Tongue (tissue), 3 donors: ENCODE measurements at places on chromosomes 7 and 10. TPM values are rescaled to one million over a fixed set of nuclear protein-coding genes. Genes with fewer than 3 reads are reported as not detected.
A peak's percentile ranks its signal among the peaks of the same experiment; 100 is the strongest.

The WNT8B gene
- not detected for total RNA-seq

The LAMTOR4 gene
- 57.7 TPM for total RNA-seq

The MUC3A gene
- total RNA-seq: not detected

- DNase-seq: peak; percentile 98
These were observed at the start of gene CHST12 for GRCh38 chr7:2403014-2403717. TSS of gene CHST12 (plus strand) at chr7:2403611. CDS start at chr7:2432640, 29,029 bp downstream.

GRCh38 chr7:101567230-101567629 is 61.9 kb downstream of the MYL10 start:
- no peak for DNase-seq

The HTR5A gene
- total RNA-seq: not detected

- DNase-seq: no peak
These were observed 5.8 kb downstream of the ANXA7 start for GRCh38 chr10:73408061-73408460.

The HELLS gene
- 39.9 TPM for total RNA-seq

DNA sequence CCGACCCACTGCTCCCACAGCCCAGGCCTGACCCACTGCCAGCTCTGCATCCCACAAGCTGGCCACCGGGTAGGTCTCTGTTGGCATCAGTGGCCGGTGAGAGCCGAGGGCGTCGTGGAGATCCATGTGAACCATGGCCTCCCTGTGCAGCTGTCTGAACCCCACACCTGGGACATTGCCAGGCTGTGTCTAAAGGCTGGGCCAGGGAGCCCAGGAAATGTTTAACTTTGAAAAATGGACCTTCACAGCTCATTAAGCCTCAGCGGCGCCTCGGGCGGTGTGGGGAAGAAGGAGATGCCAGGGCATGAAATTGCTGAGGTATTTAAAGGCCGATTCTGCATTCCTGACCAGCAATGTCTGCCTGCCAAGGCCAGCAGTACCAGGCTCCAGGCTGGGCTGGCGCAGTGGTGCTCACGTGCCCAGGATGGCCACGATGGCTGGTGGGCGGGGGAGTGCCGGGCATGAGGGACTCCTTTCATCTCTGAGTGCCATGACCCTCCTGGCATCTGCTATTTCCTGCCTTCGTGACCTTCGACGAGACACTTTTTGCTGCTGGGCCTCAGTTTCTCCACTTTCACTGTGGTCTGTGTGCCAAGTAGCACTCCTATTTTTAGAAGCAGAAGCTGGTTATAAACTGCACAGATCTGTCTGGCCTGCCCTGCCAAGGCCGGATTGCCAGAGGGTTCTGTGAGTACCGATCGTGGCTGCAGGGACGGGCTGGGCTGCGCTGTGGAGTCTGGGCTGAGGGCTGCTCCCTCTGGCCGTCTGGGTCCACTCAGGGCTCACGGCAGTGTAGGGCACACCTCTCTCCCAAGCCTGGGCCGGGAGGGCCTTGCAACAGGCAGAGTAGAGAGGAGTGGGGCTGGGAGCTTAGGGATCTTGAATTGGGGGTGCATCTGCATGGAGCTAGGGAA is 21.8 kb downstream of the ELFN1 start:
- peak; percentile 63 for DNase-seq

DNA sequence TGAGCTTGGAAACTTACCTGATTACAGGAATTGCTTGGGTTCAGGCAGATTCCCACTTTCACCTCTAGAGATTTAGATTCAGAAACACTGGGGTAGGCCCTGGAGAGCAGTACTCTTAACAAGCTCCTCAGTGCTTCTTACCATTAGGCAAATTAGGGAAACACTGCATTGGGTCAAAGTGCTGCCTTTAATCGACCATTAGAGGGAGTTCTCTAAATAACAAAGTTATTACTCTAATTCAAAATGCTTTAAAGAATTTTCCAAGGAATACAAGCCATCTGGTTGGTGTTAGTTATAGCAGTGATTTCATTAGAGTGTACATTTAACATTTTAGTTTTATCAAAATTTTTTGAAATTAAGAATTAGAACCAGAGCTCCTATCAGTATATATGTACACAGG is 324.5 kb downstream of the GFRA1 start:
- DNase-seq: peak; percentile 40

The THSD7A gene
- 10.6 TPM for total RNA-seq

The FAM24B gene
- 7.5 TPM for total RNA-seq

DNA sequence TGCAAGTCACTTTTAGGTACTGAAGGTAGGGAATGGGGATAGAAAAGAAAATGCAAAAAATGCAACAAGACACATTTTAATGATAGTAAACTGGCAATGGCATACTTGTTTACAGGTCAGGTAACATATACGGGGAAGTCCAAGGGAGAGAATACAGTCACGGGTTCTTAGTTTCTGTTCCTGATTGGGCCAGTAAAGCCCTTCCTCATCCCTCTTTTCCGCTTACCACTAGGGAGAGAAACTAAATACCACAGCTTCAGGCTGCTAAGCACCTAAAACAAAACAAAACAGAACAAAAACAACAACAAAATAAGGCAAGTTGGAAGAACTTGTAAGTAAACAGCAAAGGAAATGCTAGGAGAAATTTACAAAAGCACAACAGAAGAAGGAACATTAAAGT is 65.2 kb upstream of the OGDHL start:
- no peak for DNase-seq

The PTF1A gene
- not detected for total RNA-seq

The TBL2 gene
- 49.1 TPM for total RNA-seq

GRCh38 chr7:51611937-51612336 is 295.3 kb upstream of the COBL start:
- DNase-seq: no peak

- peak; percentile 25 for DNase-seq
These were observed 159.2 kb upstream of the ITGB1 start for GRCh38 chr10:33117230-33117629.

DNA sequence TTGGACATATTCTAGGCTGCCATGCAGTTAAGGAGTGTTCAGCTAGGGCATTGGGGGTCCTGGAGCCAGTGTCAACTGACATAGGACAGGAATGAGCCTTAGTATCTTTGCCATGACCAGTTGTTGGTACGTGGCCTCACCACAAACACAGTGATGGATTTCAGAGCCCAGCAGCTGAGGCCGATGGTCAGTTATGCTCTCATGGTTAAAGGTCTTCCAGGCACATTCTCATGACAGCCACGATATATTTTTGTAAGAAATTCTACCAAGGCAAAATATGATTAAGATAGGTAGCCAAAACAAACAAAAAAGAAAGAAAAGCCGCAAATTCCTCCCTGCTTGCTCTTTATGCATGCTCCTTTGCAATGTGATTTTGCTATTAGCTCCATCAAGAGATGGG is 47.8 kb downstream of the CDHR3 start:
- no peak for DNase-seq

- DNase-seq: no peak
These were observed 620 bp downstream of the BET1 start for GRCh38 chr7:94003446-94004023.

The MCM10 gene
- total RNA-seq: 4.2 TPM

The CYP26A1 gene
- total RNA-seq: 1.9 TPM

The FAM241B gene
- total RNA-seq: 1.0 TPM

DNA sequence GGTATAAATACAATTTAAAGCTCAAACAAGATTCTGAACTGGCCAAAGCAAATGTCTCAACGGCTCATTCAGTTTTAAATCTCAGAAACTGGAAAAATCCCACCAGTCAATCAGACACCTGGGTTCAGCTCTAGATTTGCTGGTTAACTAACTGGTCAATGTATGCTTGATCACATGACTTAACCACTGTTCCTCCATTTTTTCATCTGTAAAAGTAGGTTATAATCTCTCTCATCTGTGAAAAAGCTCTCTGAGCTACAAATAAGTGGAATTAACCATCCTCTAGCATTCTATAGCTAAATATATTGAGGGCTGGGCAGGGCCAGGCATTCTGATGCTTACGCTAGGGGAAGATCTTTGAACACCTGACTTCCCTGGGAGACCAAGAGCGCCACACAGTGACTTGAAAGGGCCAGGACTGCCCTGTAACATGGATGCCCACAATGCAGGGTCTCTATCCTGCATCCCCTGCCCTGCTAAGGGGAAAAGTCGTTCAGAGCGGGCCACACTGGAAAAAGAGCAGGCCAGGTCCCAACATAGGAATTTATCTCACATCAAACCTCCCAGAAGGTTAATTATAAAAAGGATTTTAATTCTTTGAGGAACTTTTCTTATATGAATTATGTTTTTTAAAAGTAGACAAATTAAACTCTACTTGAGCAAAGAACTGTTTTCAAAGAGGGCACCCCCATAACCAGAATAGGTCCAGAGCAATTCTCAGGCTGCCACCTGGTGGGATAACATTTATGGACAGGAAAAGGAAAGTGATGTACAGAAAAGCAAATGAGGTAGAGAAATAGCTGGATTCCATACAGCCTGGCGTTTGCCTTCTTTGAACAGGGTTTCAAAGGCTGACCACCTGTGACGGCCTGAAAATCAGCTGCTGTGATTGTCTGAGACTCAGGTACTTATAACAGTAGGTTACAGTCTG is 1.8 kb downstream of the RP9 start:
- peak; percentile 72 for DNase-seq

GRCh38 chr10:125722811-125723210 is 3.3 kb downstream of the EDRF1 start:
- no peak for DNase-seq

The BEND7 gene
- total RNA-seq: 5.1 TPM

The VAX1 gene
- not detected for total RNA-seq

The OR6V1 gene
- not detected for total RNA-seq

GRCh38 chr10:80608706-80609105 is 71.0 kb downstream of the SH2D4B start:
- no peak for DNase-seq

DNA sequence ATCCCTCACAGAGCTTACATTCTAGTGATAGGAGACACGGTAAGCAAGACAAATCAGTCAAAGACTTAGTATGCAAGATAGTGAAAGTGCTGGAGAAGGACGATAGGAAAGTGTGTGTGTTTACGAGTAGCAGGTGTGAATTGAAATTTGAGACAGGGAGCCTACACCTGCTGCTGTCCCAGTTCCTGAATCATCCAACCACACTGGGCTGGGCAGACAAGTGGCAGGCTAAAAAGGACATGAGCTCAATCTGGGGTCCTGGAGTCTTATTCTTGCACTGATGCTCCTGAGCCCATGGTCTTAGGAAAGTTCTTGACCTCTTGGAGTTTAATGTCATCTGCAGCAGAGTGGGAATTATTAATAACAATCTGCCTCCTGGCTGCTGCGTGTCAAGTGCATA is 16.2 kb downstream of the RBP3 start:
- peak; percentile 40 for DNase-seq

DNA sequence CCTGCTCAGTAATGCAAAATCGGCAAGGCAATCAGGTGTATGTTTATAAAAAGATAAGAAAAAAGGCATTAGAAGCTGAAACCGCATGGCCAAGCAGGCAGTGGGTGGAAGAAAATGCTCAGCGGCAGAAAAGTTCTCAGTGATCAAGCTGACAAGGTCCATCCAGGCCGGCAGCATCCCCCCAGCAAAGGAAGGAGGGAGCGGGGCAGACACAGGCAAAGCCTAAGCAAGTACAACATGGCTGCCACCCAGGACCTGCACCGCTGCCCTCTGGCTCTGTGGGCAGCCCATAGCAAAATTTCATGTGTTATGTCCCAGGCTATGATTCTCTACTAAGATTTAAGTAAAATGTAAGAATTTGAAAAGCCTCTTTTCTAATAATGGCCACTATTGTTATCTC is 45.4 kb downstream of the MRPS24 start:
- DNase-seq: no peak
